Stimulated activated CD4-positive, alpha-beta T cell treated with anti-CD3 and anti-CD28 coated beads, TNF-alpha, amount 100 ng/mL, for 4 hours (primary cell): ENCODE measurements at places on chromosomes 2 and 18.

GRCh38 chr18:52738946-52739345 is 398.9 kb downstream of the DCC start:
- no peak for DNase-seq

DNA sequence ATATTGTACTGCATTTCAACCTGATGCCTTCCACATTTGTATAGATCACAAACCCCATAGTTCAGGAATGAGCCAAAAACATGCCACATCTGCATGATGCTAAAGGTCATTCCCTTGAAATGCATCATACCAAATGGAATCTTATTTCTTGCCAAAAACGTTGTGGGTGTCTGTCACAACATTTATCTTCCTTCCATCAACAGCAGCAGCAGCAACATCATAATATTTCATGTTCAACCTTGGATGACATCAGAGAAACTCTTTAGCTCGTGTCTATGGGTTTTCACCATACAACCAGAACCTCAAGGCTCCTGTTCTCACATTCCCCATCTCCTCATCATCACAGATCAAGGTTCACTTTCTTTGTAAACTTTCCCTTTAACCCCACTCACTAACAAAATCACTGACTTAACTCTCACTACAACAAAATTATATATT is 221.3 kb upstream of the CTAGE1 start:
- DNase-seq, result no peak

- DNase-seq, result no peak
Measured at GRCh38 chr2:218722876-218723785, 12.5 kb downstream of the TTLL4 start.

GRCh38 chr2:239516954-239517305 is 116.1 kb upstream of the HDAC4 start:
- no peak for DNase-seq

DNA sequence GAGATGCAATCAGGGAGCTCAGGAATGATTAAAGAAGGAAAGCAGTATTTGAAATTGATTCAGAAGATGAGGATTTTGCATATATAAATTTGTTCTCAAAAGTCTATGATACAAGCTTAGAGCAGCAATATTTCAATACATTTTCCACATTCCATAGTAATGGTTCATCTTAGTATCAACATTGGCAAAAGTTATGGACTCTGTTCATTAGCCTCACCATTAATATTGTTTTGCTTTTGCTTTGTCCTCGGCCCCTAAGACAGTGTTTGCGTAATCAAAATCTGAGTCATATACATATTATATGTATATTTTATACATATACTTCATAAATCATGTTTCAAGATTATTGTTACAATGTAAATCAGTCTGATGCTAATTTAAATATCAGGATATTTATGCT is 176.6 kb downstream of the CNTNAP5 start:
- no peak for DNase-seq

- no peak for DNase-seq
Measured at GRCh38 chr18:48740068-48740440, 201.2 kb downstream of the CTIF start.

GRCh38 chr2:36530178-36530982 is 67.6 kb downstream of the FEZ2 start:
- no peak for DNase-seq

DNA sequence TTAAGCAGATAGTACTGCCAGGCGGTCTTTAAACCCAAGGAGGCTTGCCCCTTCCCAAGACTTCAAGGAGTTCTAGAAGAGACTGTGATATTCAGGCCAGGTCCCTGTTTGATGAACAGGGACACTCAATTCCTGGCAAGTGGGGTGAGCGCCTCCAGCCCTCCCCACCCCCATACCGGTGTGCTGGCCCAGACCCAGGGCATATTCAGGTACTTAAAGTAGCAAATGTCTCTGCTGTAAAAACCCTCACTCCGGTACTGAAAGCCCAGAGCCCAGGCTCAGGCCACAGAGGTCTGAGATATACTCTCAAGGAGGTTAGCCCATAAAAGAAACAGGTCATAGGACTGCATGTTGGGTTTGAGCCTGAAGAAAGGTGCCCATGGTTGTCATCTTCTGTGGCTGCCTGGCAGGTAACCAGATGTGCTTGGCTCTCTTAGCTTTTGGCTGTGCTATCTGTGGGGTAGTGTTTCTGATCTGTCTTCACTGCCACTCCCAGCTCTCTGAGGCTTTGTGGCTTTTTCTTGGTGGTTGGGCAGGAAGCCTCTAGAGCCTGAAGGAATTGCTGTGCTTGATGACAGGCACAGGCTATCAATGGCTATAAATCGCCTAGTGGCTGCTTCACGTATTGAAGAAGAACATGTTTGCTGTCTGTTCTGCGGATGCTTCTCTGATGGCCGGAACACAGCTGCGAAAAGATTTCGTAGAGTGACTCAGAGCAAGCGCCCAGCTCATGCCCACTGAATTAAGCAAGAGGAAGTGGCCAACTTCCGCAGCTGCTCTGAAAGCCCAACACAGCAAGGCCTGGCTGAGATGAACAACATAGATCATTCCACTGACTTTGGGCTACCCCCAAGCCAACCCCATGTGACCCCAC is 63.3 kb upstream of the ALPP start:
- DNase-seq, result peak; percentile 44

- DNase-seq, result no peak
Measured at GRCh38 chr2:219207884-219208740, 1.5 kb downstream of the ZFAND2B start.

- DNase-seq, result no peak
Measured at GRCh38 chr2:95272781-95273180, 1.5 kb upstream of the PROM2 start.

- no peak for DNase-seq
Measured at GRCh38 chr2:44945676-44946371, 4.3 kb downstream of the SIX3 start.

- DNase-seq, result no peak
Measured at GRCh38 chr2:100988630-100989417, 13.3 kb upstream of the RPL31 start.

- no peak for DNase-seq
Measured at GRCh38 chr2:84865181-84865783, 15.6 kb downstream of the TRABD2A start.

- DNase-seq, result no peak
Measured at GRCh38 chr2:16972276-16972675, 306.6 kb upstream of the CYRIA start.

DNA sequence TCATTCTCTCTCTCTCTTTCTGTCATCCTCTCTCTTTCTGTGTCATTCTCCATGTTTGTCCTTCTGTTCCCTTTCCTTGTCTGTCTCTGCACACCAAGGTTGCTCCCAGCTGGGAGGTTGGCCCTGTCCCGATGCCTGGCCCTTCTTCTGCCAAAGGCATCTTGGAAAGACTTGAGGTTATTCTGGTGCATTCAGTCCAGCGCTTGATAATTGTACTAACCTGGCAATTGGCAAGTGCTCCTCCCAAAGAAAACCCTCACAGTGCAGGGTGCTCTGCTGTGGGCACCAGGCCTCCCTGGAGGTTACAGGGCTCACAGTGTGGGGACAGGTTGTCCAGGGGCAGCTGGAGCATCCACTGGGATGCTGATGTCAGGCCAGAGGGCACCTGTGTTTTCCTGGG is 95.4 kb downstream of the GLI2 start:
- no peak for DNase-seq

GRCh38 chr2:32360416-32360815 is 3.6 kb downstream of the BIRC6 start:
- no peak for DNase-seq

GRCh38 chr2:33391529-33392255 is 84.8 kb upstream of the RASGRP3 start:
- DNase-seq, result no peak
